ENCODE measurements at places on chromosomes 3 and 15.

- no peak for DNase-seq
Measured at GRCh38 chr15:47293466-47294162, 423.7 kb upstream of the SEMA6D start.

DNA sequence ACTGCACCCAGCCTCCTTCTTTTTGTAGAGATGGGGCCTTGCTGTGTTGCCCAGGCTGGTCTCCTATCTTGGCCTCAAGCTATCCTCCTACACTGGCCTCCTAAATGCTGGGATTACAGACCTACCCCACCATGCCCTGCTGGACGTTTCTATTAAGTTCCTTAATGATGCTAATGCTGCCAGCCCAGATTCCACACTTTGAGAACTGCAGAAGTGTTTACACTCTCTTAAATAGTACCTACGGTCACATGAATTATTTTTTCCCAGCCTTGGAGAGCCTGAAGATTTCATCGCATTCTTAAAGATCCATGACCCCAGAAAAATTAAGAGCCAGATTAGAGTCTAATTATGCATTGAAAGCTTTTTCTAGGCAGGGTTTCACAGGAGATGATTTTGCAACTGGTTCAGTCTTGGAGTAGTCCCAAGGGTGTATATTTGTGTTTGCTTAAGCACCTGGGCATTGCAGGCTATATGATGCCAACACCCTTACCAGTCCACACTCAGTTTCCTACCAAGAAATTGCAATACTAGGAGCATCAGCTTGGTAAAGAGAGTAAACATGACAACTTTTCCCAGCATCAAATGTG lies 36.6 kb downstream of the TM4SF4 start:
- no peak for DNase-seq

GRCh38 chr3:151827816-151828215 lies 13.9 kb downstream of the AADAC start:
- DNase-seq: no peak

DNA sequence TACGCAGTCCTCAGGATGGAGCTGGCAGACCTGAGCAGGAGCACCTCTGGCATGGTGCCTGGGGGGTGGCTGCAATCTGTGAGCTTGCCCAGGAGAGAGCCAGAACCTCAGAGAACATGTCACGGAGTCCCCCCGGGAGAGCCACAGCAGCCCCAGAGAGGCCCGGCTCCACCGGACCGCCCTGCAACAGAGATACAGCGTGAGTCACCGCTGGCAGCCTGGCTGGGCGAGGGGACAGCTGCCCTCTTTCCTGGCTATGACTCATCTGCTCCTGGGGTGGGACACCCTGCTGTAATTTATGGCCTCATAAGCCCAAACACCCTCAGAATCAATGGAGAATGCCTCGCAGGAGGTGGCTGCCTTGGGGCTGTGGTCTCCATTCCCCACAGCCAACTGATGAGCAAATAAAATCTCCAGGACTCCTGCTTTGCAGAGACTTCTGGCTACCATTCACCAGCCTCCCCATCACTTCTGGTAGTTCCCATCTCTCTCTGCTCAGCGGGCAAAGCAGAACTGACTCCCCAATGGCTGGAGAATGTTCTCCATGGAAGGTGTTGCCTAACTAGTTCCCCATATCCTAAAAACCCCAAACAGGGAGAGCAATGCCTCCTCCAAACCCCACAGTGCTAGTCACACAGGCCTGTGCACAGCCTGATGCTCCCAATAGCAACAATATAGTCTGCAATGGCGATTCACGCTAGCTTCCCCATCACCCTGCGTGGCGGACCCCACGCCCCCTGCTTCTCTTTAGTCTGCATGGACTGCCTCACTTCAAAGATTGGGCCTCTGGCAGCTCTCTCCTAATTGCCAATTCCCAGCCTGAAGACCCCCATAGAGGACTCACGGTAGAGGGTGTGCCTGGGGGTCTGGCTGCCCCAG lies 21.6 kb downstream of the ACSBG1 start:
- no peak for DNase-seq

DNA sequence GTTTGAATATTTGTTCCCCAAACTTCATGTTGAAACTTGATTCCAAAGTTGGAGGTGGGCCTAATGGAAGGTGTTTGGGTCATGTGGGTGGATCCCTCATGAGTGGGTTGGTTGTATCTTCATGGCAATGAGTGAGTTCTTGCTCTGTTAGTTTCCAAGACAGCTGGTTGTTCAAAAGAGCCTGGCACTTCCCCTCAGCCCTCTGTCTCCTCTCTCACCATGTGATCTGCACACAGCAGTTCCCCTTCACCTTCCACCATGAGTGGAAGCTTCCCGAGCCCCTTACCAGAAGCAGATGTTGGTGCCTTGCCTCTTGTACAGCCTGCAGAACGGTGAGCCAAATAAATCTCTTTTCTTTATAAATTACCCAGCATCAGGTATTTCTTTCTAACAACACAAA lies 327.1 kb upstream of the SLCO3A1 start:
- no peak for DNase-seq

DNA sequence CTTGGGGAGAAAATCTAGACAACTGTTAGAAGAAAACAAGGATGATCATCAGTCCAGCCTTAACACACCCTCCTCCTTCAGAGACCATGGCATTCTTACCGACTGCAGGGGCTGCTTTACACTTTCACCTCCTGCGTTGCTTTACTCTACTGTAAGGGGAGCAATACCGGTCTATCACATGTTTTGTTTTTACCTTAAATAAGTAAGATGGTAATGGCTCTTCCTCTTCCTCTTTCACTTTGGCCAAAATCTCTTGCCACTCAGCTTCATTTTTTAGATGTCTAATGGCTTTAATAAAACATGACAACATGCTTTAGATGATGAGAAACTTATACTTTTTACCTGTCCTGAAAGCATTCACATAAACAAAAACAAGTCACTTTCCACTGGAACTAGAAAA lies 33.4 kb upstream of the STIMATE start:
- DNase-seq: no peak

- no peak for DNase-seq
Measured at GRCh38 chr3:34106879-34107278, 308.4 kb downstream of the PDCD6IP start.

DNA sequence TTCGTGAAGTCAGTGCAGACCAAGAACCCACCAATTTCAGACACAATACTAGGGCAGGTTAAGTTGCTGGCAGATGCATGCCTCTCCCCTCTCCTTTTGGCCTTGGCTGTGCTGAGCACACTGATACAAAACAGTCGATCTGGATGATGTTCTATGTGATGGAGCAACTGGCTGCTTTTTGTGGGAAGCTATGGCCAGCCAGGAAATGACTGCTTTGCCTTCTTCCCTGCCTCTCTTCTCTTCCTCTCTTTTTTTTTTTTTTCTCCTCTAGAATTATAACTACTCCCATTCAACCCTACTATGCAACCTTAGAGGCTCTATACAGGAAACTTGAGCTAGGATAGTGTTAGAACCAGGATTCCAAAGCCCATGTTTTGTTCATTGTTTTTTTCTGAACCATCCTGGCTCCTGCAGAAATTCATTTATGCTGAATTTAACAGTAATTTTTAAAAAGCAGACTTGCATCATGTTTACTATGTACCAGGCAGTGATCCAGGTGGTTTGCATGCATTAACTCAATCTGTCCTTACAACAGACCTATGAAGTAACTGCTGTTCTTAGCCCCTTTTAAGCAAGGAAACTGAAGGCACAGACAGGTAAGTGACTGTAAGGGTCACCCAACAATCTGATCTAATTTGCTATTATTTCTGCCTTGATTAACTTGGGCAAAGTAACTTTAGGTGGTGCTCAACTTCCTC lies 62.9 kb downstream of the PLD1 start:
- DNase-seq: no peak

GRCh38 chr3:153976891-153977554 lies 144.2 kb upstream of the ARHGEF26 start:
- no peak for DNase-seq

GRCh38 chr3:186217820-186218164 lies 108.9 kb upstream of the ETV5 start:
- DNase-seq: no peak

GRCh38 chr15:55407498-55408011 lies 604 bp downstream of the CCPG1 start:
- no peak for DNase-seq

GRCh38 chr3:150033721-150034120 lies 63.0 kb upstream of the PFN2 start:
- DNase-seq: no peak

- no peak for DNase-seq
Measured at GRCh38 chr15:24075420-24076089, 388.4 kb upstream of the NDN start.

DNA sequence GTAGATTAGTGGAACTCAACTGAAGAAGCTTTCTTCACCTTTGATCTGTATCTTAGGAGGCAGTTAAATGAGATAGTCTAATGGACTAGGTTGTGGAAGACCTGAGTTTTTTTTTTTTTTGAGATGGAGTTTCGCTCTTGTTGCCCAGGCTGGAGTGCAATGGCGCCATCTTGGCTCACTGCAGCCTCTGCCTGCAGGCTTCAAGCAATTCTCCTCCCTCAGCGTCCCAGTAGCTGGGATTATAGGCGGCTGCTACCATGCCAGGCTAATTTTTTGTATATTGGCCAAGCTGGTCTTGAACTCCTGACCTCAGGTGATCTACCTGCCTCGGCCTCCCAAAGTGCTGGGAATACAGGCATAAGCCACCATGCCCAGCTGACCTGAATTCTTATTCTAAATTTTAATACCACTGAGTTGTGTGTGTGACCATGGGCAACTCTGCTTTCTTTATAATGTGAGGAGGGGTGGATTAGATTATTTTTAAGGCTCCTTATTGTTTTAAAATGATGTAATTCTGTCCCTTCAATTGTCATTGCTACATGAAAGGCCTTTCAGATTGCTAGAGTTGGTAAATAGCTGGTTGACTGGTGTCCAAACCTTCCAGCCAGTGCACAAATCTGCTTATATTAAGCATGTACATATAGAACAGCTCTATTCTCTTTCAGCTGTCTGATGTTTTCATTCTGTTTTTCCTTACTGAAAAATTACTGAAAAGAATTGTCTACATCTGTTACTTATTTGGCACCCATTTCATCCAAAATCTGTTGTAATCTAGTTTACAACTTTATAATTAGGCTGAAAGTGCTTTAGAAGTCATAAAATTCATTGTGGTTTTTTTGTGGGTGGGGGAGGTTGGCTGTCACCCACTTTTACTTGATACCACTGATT lies 2.3 kb downstream of the LNP1 start:
- DNase-seq: no peak

- DNase-seq: no peak
Measured at GRCh38 chr3:9969632-9970019, 17.0 kb downstream of the EMC3 start.

- no peak for DNase-seq
Measured at GRCh38 chr3:40930131-40930538, 269.2 kb upstream of the CTNNB1 start.

GRCh38 chr3:134892761-134893160 lies 97.7 kb downstream of the EPHB1 start:
- DNase-seq: no peak

DNA sequence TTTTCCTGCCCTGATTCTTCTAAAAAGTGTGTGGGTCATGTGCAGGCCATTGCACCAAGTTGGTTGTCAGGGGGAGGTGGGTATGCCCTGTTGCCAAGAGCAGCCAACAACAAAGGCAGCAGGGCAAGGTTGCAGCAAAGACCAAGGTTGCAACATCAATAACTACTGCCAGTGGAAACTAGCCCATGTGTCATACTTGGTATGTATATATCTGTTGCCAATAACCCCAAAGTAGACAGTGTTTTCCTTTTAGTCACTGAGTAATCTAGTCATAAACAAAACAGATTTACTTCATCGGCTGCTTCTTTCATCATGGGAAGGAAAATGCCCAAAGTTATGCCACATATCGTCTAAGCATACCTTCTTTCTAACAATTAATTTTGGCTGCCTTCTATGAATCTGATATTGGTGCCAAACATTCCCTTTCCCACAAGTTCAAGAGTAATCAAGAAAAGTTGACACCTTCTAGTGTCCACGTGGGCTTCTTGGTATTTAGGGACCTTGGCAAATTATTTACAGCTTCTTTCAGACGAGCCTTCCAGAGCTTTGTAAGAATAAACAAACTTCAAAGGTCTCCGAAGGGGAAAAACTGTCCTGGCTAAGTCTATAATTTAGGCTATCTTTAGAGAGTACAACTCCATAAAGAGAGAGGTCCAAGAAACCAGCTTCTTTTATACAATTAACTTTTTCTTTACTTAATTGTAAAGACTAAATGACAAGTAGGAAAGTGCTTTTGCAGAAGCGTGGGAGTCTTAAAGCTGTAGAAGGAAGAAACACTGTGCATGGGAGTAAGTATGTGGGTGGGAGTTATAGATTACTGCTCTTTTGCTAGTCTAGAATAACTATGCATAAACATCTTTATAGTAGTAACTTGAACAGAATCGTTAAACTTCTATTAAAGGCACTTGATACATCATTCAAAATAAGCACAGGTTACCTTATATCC lies 10.0 kb upstream of the MBNL1 start:
- DNase-seq: peak; percentile 59

DNA sequence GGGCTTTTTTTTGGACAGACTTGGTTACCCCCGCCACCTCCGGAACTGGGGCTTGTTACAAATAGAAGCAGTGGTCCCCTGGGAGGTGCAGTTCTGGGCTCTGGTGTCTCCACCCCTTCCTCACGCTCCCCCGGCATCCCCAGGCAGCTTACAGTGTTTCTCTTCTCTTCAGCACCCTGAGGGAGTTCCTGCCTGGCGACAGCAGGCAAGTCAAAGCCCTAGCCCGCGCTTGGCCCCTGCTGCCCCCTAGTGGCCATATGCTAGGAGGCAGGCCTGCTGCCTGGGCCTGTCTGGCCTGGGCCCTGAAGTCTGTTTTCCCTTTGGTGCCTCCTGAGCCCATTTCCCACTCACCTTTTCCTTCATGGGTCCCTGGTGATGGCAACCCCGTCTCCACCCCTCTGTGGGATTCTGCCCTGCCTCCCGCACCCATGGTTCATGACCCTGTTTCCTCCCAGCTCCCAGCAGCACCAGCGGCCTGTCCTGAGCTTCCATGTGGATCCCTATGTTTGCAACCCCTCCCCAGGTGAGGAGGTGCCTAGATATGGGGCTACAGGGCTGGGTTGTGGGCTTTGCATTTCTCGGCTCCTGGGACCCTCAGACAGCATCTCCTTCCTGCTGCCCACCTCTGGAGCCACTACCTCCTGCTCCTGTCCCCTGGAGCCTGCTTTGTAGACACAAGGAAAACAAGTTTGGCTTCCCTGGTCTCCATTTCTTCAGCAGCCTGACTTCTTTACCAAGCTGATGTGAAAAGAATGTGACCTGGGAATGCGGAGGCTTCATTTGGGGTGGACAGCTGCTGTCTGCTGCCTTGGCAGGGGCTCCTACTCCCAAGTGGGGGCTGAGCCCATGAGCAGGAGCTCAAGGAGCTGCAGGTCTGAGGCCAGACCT lies 2.2 kb downstream of the SNX22 start:
- DNase-seq: peak; percentile 95

GRCh38 chr3:154294016-154294415 lies 30.3 kb downstream of the DHX36 start:
- no peak for DNase-seq
